Stimulated activated CD8-positive, alpha-beta memory T cell treated with anti-CD3 and anti-CD28 coated beads, Interleukin-15, amount 100 ng/mL, for 48 hours (primary cell): ENCODE measurements at places on chromosomes 16 and 17.

GRCh38 chr17:9115214-9116191, 94.2 kb downstream of the NTN1 start:
- peak; percentile 45 for DNase-seq

DNA sequence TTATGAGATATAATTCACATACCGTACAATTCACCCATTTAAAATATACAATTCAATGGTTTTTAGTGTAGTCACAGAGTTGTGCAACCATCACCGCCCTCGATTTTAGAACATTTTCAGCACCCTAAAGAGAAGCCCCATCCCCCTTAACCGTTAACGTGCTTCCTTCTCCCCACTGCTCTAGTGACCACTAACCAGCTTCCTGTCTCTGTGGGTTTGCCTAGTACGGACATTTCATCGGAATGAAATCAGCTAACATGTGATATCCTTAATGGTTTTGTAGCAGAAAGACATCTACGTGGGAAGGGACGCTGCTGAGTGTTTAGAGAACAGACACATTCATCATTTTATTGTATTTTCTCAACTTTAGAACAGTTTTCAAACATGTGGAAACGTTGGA, 80.8 kb upstream of the HSBP1 start:
- DNase-seq = no peak

GRCh38 chr16:84368308-84368996, at the start of gene ATP2C2:
ATP2C2 (plus strand) TSS chr16:84368538; CDS start chr16:84368616, 78 bp downstream.
- no peak for DNase-seq

DNA sequence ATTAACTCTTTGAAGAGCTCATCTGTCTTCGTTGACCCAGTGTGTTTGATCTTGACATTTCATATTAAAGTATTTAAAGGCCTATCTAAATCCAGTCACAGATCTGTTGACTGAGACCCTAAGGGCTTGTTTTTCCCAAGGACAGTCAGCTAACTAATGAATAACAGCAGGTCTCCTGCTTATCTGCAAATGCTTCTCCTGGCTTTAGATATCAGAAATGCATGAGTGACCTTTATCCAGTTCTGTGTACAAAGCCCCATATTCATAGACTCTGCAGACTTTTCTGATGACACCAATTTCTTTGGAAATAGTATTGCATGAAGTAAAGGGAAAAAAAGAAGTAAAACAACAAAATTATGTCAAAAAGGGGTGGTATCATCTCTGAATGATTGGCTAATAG, 70.3 kb downstream of the YPEL2 start:
- DNase-seq = no peak

DNA sequence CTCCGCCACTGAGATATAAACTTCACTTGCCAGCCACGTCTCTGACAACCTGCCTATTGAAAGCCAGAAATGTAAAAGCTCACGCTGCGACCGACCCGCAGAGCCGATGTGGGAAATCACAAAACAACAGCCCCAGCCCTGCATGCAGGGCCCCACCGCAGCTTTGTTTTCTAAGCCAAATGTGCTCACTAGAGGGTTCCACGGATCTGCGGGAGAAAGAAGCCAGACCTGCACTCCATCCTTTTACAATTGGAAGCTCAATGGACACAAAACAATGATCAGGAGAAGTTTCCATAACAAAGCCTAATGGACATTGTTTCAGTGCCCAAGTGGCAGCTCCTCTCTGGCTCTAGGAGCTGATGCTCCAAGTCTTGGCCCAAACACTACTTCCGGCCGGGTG, 33.1 kb downstream of the WIPI1 start:
- no peak for DNase-seq

GRCh38 chr16:30407804-30408534, 563 bp downstream of the ZNF771 start:
- DNase-seq = no peak

GRCh38 chr17:9904277-9905077, 594 bp downstream of the RCVRN start:
- DNase-seq = no peak

DNA sequence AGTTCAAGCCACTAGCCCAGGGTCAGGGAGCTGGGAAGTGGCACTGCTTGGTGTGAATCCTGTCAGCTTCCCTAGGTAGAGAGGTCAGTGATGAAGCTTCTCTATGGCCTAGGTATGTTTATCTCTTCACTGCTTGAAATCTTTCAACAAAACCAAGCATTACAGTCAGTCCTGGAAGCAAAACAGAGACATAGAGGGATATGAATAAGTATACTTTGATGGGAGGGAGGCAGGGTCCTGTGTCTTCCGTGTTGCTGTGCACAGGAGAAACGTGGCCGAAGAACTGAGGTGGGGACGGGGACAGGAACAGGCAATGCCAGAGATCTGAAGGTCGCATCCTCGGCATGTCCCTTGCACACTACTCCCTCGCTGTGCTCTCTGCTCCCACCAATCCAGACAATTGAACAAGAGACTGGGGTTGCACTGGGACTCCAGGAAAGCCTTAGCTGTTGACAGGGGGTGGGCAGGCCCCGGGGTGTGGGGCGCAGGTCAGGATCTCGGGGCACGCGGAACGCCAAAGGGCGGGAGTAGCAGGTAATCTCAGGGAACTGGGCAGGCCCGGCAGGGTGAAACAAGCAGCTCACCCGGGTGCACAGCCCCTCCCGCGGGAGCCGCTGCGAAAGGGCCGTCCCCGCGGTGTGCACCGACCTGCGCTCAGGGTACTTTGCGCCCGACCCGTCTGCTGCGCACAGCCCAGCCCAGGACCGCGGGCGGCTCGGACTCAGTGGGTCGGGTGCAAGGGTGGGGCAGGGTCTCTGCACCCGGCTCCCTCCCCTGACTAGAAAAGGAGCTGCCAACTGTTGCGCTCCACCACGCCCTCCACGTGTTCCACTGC, at the start of gene MT1H:
Gene MT1H (plus strand): TSS at position 810 of the 835 bp plus-strand sequence. CDS start 71 bp downstream, outside the sequence.
- peak; percentile 41 for DNase-seq
